Activated CD4-positive, alpha-beta memory T cell treated with anti-CD3 and anti-CD28 coated beads, Interleukin-2, amount 10 ng/mL, durations not matched to agents 7 days and 5 days (primary cell): ENCODE measurements at places on chromosomes 6 and 20. TPM values are rescaled to one million over a fixed set of nuclear protein-coding genes. Genes with fewer than 3 reads are reported as not detected.

Gene GPX5
- total RNA-seq = not detected

Gene RGL2
- 45.1 TPM for total RNA-seq

Gene SPATA25
- 0.30 TPM for total RNA-seq

Gene GNAS-AS1
- 1.0 TPM for total RNA-seq

Gene CCDC170
- total RNA-seq = not detected

Gene WFDC13
- total RNA-seq = not detected

Gene TOX2
- total RNA-seq = 4.6 TPM

Gene EYS
- total RNA-seq = not detected

Gene RRP36
- total RNA-seq = 59.2 TPM

Gene SERINC3
- 90.8 TPM for total RNA-seq
